ENCODE measurements at places on chromosomes 6 and 20.

- DNase-seq: no peak
These were observed 32.7 kb upstream of the MCM3 start for GRCh38 chr6:52317211-52317610.

DNA sequence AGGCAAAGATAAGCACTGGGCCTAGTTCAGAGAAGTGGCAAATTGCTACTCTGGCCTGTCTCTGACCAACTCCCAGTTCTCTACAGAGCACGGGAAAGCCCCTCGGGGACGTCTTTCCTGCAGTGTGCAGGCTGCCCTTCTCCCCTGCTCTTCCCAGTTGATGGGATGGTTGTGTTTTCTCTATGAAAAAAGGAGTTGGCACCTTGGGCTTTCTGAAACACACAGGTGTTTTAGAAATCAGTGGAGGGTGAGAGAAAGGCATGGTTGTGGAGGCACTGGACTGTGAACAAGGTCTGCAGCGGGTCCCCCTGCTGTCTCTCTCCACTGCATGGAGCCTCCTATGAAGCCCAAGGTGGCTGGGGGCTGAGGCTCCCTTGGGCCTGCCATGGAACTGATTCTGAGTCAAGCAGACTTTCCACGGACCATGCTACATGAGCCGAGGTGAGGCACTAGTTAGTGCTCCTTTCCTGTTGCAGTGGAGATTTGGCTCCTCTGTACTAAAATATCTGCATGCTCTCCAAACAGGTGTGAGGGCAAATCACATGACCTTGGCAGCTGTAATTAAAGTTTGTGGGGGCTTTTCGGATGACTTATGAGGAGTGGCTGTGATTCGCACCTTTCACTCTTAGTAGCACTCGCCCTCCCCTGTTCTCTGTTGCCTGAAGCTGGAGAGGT, 16.3 kb downstream of the GTSF1L start:
- no peak for DNase-seq

DNA sequence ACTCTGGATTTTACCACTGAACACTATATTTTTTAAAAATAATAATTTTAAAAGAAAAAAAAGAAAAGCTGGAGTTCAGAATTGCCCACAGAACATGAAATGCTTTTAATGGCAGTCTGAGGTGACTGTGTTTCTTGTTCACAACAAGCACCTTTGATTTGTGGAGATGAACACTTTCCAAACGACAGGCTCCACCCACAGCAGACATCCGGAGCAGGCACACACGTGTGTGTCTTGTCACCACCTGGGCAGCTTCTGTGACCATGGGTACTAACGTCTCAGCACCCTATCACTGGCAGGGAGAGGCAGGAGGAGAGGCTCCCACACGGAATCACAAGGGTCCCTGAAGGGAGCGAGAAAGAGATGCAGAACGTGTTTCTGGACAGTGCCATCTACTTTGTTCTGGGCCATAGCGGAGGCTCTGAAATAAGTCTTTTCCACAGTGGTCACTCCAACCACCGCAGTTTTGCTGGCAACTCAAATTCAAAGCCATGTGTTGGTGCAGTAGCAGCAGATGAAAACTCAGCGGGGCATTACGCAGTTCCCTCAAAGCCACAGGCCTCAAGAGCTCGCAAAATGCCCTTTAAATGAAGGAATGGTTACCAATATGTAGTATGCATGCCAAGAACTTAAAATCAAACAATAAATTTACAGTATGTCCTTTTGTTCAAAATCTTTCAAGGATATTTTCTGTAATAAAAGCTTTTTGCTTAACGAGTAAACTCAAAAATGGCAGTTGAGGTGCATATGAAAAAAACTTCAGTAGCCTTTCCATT, 242.2 kb downstream of the FOXC1 start:
- DNase-seq: no peak

DNA sequence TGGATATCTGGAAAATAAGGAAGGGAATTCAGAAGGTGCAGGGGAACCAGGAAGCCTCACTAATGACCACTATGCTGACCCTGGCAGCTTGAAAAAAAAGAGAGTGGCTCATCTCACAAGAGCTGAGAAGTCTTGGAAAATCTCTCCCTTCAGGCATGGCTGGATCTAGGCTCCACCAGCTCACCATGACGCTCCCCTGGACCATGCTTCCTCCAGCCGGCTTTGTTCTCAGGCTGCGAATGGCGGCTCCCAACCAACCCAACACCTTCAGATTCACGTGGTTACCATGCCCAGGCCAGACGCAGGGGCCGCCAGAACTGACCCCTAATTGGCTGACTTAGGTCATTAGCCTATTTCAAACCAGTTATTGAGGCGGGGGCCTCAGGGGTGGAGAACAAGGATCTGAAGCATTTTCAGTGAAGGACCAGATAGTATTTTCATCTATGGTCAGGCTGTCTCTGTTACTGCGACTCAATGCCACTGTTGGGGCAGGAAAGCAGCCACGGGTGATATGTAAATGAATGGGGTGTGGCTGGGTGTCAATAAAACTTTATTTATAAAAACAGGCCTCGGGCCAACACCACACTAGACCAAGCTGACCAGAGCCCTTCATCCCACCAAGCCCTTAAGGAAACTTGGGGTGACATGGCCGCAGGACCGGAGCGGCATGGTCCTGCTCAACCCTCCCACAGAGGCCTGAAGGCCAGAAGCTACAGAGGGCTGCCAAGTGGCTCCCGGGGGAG, 159.7 kb downstream of the TAF4 start:
- no peak for DNase-seq

- DNase-seq: no peak
These were observed 38.9 kb downstream of the SMAP1 start for GRCh38 chr6:70706491-70707123.

DNA sequence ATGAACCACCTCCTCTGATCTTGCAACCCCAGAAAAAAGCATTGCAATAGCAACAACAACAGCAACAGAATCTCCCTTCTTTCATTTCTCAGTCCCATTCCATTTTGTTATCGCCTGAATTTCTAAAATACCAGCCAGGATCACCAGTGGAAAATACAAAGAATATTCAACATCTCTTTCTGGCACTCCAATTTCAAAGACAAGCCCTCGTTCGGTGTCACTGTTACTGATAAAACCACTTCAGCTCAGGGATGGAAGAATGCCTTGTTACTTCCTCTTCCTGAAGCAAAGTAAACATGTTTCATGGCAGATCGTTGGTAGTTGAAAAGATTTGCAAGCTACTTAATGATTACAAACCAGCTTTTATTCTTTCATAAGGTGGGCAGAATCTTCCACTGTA, 94.0 kb upstream of the SPTLC3 start:
- no peak for DNase-seq

- DNase-seq: no peak
These were observed 13.7 kb downstream of the TRAF3IP2 start for GRCh38 chr6:111591901-111592461.

DNA sequence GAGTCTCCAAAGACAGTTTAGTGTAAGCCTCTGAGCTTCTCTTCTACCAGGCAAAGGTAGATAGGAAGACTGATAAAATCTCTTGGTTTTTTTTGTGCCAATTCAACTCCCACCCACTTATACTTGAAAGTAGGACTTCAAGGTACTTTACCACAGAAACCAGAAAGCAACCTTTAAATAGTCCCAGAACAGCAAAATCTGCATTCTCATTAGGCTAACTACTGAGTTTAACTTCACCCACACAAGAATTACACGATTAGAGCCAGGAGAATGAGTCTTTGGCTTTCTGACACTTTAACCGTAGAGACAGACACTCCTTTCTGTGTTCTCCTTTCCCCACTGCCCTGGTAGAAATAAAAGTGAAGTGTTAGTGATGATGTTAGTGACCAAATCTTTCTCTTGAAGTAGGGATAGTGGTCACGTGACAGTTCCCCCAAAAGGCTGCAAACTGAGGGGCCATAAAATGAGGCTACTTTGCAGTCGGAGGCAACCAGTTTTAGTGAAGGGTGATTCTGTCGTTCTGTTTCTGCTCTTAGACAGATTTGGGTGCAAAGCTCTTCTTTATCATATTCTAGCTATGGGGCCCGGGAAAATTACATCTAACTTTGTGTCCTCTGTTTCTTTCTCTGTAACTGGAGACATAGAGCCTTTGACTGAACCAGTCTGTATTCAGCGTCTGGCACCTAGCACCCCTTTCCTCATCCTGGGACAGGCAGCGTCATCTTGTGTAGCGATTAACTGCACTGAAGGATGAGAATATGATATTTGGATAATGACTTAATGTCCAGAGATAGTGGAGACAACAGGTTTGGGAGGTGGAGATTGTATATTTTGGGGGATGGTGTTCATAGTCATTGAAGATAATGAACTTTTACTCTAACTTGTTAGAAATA, 206.4 kb upstream of the CITED2 start:
- no peak for DNase-seq

DNA sequence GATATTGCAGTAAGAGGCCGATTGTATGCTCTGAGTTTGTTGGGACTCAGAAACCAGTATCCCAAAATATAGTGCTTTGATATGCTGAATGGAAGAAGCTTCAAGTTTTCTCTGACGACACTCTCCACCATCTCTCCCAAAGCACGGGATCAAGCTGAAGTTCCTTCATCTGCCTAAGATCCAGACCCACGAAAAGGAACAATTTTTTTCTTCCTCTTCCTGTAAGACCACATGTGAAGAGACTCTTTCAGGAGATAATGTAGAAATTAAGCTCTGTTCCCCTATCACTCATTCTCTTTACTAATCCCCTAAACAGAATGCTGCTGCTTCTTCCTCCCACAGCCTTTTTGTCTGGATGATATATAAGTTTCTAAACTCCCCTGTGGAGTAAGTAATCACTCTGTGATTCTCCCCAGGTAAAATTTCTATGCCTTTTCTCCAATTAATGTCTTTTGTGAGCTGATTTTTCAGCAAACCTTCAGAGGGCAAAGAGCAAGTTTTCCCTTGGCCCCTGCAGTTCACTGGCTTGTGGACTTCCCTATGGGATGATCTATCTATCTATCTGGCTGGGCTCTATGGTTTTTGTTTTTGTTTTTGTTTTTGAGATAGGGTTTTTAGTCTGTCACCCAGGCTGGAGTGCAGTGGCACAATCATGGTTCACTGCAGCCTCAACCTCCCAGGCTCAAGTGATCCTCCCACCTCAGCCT, 13.5 kb upstream of the PNRC1 start:
- DNase-seq: no peak

DNA sequence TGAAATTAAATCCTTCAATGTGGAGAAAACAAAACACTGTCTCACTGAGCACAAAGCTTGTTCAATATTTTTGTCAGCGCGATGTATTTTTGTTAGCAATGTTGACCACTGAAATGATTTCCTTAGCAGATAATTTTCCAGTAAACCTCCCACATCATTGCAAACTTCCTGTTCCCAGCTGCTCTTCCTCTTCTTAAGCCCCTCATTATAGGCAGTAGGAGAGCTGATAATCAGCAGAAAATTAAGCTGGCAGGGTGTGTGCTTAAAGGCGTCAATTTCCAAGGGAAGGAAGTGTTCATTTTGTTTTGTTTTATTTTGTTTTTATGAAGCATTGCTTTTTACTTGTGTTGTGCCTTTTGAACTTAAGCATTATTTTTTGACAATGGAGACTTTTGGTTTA, 29.1 kb upstream of the TMEM14A start:
- no peak for DNase-seq

GRCh38 chr6:139109558-139109957, 25.3 kb upstream of the HECA start:
- DNase-seq: no peak

GRCh38 chr6:17719323-17720041, 12.8 kb upstream of the NUP153 start:
- no peak for DNase-seq

- DNase-seq: no peak
These were observed 113.9 kb downstream of the SLC22A3 start for GRCh38 chr6:160462116-160462515.

DNA sequence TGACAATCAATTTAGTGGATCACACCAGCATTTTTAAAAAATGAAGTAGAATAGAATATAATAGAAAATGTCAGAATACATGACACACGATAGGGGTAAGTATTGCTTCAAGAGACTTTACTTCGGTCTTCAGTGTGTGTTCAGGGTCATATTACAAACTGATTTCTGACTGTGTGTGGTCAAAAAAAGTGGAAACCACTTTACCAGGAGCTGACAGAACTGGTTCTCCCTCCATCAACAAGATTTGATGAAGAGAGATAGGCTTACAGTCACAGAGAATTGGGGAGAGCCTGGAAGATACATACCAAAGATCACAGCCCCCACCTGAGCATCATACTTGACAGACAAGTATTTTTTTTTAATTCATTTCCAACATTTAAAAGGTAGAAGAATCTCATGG, 21.7 kb downstream of the ARMC2 start:
- DNase-seq: no peak

- no peak for DNase-seq
These were observed 62.8 kb upstream of the FOXO3 start for GRCh38 chr6:108497883-108498282.

DNA sequence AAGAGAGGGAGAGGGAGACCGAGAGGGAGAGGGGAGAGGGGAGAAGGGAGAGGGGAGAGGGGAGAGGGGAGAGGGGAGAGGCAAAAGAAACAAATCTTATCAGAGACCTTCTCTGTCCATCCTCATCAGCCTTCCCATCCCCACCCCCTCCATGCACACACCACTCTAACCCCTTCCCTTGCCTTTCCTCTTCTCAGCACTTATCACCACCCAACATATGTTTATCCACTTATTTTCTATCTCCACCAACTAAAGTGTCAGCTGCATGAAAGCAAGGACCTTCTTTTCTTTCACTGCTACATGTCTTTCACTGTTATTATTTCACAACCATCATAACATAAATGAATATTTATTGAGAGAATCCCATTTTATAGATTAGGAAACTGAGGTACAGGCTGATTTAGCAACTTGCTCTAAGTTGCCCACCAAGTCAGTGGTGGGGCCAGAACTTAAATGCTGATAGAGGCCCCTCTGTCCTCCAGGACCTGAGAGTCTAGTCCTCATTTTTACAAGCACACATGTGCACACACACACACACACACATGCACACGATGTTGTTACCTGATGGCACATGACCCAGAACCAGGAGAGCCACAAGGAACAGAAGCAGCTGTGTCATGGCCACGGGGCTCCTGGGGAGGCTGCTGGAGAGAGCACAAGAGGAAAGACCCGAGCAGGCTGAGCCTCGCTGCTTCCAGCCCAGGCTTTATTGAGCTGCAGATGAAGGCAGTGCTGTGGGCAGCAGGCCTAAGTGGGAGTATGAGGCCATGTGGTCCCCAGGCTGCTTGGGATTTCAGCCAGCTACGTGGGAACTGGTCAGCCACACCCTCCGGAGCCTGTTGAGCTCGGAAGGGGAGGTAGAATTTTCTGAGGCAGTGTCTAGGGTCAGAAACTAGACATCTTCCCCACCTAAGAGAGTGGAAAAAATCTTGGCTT, 2.3 kb downstream of the DEFB124 start:
- no peak for DNase-seq

- DNase-seq: no peak
These were observed 54.0 kb upstream of the PLN start for GRCh38 chr6:118494091-118494490.

Data from stimulated activated CD4-positive, alpha-beta T cell treated with anti-CD3 and anti-CD28 coated beads, Interleukin-1b, Interleukin-23, amount 100 ng/mL, for 1 hour (primary cell).